SHP77 (cell line): ENCODE measurements at places on chromosomes 4 and X.

DNA sequence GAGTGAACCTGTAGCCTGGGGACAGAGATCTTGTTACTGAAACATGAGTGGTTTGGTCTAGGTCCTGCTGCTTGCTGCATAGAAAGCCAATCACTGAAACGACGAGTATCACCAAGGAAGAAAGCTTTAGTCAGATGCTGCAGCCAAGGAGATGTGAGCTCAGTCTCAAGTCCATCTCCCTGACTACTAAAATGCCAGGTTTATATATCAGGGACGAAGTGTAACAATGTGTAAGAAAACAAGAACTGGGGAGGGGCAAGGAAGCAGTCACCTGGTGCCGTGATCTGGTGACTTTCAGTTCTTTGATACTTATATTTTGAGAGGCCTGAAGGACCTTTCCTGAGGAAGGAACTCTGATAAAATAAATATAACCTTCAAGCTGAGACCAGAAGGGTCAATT is 19.6 kb upstream of the ABRAXAS1 start:
- no peak for DNase-seq

- DNase-seq: no peak
These were observed 288.7 kb upstream of the CTSO start for GRCh38 chr4:156242390-156242789.

DNA sequence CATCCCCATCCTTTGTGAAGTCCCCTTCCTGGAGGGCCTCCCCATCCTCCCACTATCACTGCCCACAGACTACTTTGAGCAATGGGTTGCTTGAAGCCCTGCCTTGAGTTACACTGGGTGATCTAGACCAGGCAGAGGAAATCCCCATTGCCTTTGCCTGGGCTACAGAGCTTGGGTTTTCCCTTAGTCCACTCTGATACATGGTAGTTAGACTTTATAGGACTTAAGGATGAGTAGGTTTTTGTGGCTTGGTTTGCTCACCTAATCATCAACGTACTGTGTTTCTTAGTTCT is 56.6 kb downstream of the TMEM131L start:
- DNase-seq: no peak

GRCh38 chrX:33190016-33190415 is 21.3 kb downstream of the DMD start:
- DNase-seq: no peak

- no peak for DNase-seq
These were observed 812.3 kb upstream of the FRG1 start for GRCh38 chr4:189128341-189128740.
